ENCODE measurements at places on chromosomes 6 and 20. TPM values are rescaled to one million over a fixed set of nuclear protein-coding genes. Genes with fewer than 3 reads are reported as not detected.

Gene CGA
- 0.13 TPM for total RNA-seq

GRCh38 chr6:169173532-169174268, 79.9 kb downstream of the THBS2 start:
- peak; percentile 7 for DNase-seq

GRCh38 chr6:164570801-164571200, 738.6 kb downstream of the C6orf118 start:
- no peak for DNase-seq

- DNase-seq = no peak
Measured at GRCh38 chr6:39321761-39322160, 741 bp downstream of the KCNK16 start.

GRCh38 chr6:142185641-142186040, 38.6 kb downstream of the VTA1 start:
- no peak for DNase-seq

GRCh38 chr6:39451831-39452230, 129.3 kb upstream of the KCNK16 start:
- DNase-seq = peak; percentile 44

All from HT1080 (cell line).